ENCODE measurements at places on chromosomes 16 and 17. TPM values are rescaled to one million over a fixed set of nuclear protein-coding genes. Genes with fewer than 3 reads are reported as not detected.

GRCh38 chr16:49014277-49015224 is 267.1 kb downstream of the CBLN1 start:
- no peak for DNase-seq

DNA sequence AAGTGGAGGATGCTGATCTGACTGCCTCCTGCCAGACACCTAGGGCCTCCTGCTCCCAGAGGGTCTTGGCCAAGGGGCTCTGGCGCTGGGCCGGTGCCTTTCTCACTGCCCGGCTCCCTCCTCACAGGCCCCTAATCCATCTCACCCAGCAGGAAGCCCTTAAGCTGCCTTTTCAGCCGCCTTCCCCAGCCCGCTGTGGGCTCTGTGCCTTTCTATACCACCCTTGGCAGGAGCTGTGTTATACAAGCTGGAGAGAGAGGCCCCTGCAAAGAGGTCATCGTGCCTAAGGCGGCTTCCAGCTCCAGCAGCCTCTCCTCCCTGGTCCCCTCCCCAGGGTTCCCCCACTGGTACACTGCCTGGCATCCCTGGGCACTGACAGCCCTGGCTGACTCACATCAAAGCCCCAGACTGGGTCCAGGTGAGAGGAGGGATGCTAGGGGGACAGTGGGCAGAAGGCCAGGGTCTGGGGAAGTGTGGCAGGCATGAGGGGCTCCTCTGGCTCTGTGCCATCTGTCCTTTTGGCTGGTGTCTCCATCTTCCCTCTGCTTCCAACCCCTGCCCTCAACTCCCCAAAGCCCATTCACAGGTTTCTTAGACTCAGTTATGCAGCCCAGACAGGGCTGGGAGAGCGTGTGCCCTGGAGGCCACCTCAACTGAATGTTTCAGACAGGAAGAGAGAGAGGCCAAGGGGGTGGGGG is 15.3 kb upstream of the FZD2 start:
- no peak for DNase-seq

Gene RAC3
- total RNA-seq = 41.7 TPM

GRCh38 chr16:85526185-85526974 is 86.7 kb upstream of the GSE1 start:
- DNase-seq = no peak

Gene NEK8
- total RNA-seq = 8.7 TPM

- no peak for DNase-seq
These were observed 498 bp downstream of the SMYD4 start for GRCh38 chr17:1829216-1829591.

Gene WRAP53
- 10.2 TPM for total RNA-seq

Gene CACNG5
- 0.68 TPM for total RNA-seq

GRCh38 chr16:75053791-75054555 is 55.1 kb downstream of the ZNRF1 start:
- no peak for DNase-seq

Gene RPAIN
- total RNA-seq = 65.2 TPM

Data from type B pancreatic cell (in vitro differentiated cells).